ENCODE measurements at places on chromosomes 2 and 18.
A peak's percentile ranks its signal among the peaks of the same experiment; 100 is the strongest.

GRCh38 chr18:74225193-74225840 lies 66.4 kb downstream of the CYB5A start:
- DNase-seq, result no peak

GRCh38 chr2:119520696-119521432 lies 3.4 kb downstream of the SCTR start:
- DNase-seq, result no peak

GRCh38 chr18:59518705-59519104 lies 159.6 kb upstream of the LMAN1 start:
- no peak for DNase-seq

GRCh38 chr2:177252808-177253531 lies 11.6 kb downstream of the NFE2L2 start:
- DNase-seq, result no peak

GRCh38 chr2:24375349-24376087 lies 15.2 kb upstream of the ITSN2 start:
- DNase-seq, result no peak

DNA sequence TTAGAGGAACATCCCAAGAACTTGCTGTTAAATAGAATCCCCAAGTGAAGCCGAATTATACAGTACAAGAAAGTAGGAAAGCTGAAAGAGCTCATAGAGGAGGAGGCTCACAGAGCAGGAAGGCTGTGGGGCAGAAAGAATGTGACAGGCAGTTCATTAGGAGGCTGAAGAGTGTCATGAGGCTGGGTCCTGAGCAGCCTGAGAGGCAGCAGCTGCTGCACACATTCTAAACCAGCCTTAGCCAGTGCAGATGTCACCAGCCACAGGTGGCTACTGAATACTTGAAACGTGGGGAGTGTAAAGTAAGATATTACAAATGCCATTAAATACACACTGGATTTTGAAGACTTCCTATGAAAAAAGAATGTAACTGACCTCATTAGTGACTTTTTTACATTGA lies 490.2 kb upstream of the KLHL29 start:
- DNase-seq, result no peak

DNA sequence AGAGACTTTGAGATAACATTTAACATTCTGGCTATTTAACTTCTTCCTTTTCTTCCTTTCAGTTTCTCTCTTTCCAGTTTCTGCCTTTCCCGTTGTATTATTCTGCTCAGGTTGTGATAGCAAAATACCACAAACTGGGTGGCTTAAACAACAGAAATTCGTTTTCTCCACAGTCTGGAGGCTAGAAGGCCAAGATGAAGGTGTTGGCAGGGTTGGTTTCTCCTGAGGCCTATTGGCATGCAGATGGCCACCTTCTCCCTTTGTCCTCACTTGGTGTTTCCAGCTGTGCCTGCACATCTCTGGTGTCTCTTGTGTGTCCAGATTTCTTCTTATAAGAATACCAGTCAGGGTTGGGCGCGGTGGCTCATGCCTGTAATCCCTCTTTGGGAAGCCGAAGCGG lies 34.0 kb downstream of the PHLPP1 start:
- DNase-seq, result no peak

GRCh38 chr2:135149251-135149650 lies 97.2 kb downstream of the RAB3GAP1 start:
- no peak for DNase-seq

- no peak for DNase-seq
Measured at GRCh38 chr2:191582355-191582754, 95.6 kb upstream of the NABP1 start.

- DNase-seq, result no peak
Measured at GRCh38 chr18:65227970-65228369, 522.8 kb upstream of the CDH7 start.

- DNase-seq, result no peak
Measured at GRCh38 chr2:238848691-238848975, 748 bp downstream of the TWIST2 start.

DNA sequence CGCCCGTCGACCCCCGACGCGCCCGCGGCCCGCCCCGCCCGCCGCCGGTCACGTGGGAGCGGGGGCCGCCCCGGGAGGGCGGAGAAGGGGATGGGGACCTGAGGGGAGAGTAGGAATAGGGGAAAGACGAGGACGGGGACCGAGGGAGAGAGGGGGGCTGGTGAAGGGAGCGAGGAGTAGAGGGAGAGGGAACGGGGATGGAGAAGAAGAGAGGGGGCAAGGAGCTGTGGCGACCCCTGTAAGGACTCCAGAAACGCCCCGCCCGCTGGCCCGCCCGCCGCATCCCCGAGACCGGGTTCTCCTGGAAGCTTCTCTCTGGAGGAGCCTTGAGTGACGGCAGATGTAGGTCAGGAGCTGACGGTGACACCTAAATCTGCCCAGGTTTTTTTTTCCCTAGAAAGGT lies 615 bp downstream of the ADNP2 start:
- no peak for DNase-seq

GRCh38 chr2:18777250-18777812 lies 188.0 kb upstream of the NT5C1B start:
- no peak for DNase-seq

- DNase-seq, result no peak
Measured at GRCh38 chr2:36425608-36426355, 70.2 kb downstream of the CRIM1 start.

GRCh38 chr18:75240433-75240832 lies 29.8 kb downstream of the TSHZ1 start:
- no peak for DNase-seq

GRCh38 chr2:160288324-160288723 lies 88.3 kb upstream of the ITGB6 start:
- no peak for DNase-seq

- DNase-seq, result no peak
Measured at GRCh38 chr2:128642821-128643220, 324.2 kb upstream of the HS6ST1 start.

- DNase-seq, result no peak
Measured at GRCh38 chr2:23375448-23375847, 9.5 kb upstream of the KLHL29 start.

GRCh38 chr2:74107071-74107470 lies 40.6 kb downstream of the BOLA3 start:
- DNase-seq, result no peak

GRCh38 chr2:169585673-169586072 lies 1.5 kb downstream of the PPIG start:
- DNase-seq, result no peak

GRCh38 chr2:235146871-235147565 lies 195.2 kb downstream of the SH3BP4 start:
- DNase-seq, result no peak

DNA sequence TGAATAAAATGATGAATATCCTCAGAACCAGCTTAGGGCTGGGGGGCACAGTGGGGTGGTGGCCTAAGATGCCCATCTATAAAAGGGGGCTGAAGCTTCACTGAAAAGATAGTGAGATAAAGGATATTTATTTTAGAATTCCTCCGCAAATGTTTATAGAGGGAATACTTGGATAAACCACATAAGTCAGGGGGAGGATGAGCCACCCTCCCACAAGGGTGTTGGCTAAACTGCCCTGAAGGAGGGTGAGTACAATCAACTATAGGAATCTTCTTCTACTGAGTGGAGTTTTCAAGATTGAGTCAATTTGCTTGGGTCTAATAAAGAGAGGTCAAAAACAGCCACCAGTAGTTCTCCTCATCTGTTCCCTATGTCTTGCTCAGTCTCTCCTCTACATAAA lies 114.5 kb upstream of the TANK start:
- DNase-seq, result no peak

DNA sequence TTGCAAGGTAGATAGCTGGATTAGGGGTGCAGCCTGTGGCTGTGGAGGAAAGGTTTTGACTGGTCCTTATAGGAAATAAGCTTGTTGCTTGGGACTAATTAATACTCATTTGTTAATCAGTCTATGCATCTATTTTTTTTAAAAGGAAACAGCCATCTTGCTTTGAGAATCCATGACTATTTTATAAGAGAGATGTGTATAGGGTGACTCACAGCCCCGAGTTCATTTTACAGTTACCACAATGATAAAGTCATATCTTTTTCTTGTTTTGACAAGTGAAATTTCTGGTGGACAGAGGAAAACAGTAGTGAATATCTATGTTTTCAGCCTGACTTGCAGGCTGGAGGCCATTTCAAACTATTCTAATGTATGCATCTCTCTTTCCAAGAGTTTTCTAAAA lies 193.5 kb upstream of the CCDC68 start:
- DNase-seq, result no peak

DNA sequence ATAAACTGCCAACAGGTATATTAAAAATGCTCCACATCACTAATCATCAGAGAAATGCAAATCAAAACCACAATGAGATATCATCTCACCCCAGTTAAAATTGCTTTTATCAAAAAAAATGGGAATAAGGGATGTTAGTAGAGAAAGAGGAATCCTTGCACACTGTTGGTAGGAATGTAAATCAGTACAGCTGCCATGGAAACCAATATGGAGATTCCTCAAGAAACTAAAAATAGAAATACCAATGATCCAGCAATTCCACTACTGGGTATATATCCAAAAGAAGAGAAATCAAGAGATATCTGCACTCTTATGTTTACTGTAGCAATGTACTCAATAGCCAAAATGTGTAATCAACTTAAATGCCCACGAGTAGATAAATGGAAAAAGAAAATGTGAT lies 40.6 kb downstream of the ZRANB3 start:
- DNase-seq, result no peak

DNA sequence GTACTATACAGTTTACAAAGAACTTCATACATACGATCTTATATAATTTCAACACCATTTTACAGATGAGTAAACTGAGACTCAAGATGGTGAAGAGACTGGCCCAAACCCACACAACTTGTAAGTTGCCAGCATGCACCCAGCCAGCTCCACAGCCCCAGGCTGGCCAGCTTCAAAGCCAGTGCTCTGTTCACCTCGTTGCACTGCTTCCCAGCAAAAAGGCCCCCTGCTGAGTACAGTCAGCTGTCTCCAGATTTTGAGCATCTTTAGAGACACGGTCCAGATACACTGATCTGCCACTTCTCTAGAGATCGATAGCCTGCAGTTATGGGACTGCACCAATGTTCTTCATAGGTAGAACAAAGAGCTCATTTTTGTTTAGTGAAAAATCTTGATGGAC lies 257.2 kb upstream of the CHAC2 start:
- DNase-seq, result no peak

DNA sequence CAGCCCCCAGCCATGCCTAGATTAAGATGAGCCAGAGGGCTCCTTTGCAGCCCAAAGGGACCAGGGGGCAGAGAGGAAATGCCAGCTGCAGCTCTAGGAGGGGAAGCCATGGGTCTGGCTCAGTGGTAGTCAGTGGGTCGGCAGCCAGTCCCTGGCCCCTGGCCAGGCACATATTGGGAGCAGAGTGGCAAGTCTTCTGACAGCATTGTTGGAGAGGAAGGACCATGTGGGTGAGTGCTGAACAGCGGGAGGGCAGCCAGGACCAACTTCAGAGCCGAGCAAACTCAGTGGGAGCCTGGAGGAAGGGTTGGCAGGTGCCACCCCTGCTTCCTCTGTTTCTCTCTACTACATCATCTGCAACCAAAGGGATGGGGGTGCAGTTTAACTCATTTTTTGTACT lies 140.5 kb upstream of the PELI1 start:
- DNase-seq, result no peak

- DNase-seq, result peak; percentile 4
Measured at GRCh38 chr2:112480530-112481049, 1.4 kb upstream of the TTL start.

Measured in activated T-helper 9 cell treated with anti-CD3 and anti-CD28 coated beads, Interleukin-2, amount 50 U/mL, for 16 hours (primary cell).